Right ventricle myocardium superior (tissue), 1 donor: ENCODE measurements at places on chromosomes 16 and 17. TPM values are rescaled to one million over a fixed set of nuclear protein-coding genes. Genes with fewer than 3 reads are reported as not detected.

- DNase-seq = peak; percentile 85
Measured at GRCh38 chr17:8745586-8746500, 1.2 kb upstream of the CCDC42 start.

- DNase-seq = no peak
Measured at GRCh38 chr17:30379903-30380381, 1.2 kb downstream of the CPD start.

Gene ITGAD
- not detected for total RNA-seq

DNA sequence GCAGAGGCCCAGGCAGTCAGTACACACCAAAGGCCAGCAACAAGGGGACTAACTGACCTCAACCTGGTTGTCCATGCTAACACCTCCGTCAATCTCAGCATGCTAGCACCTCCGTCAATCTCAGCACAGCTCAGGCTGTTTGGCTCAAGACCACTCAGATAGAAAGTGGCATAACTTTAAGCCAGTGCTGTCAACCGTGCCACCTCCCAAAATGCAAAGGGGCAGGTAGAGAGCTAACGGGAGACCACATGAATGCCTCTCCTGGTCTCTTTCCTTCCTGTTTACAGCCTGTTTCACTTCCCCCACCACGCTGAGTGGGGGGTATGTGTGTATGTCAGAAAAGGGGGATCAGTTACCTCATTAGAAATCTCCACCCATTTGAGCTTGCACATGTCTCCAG lies 3.3 kb downstream of the UBTF start:
- DNase-seq = no peak

Gene MSLN
- total RNA-seq = 1.0 TPM
